ENCODE measurements at places on chromosomes 11 and 22. TPM values are rescaled to one million over a fixed set of nuclear protein-coding genes. Genes with fewer than 3 reads are reported as not detected.

The C11orf65 gene
- total RNA-seq, result 1.3 TPM

- peaks cover 16% of the 10 kb centered on the region for H3K4me1 ChIP-seq
- no peaks in the 10 kb centered on the region for H3K27me3 ChIP-seq
- peak overlapping the region; percentile 92 for H3K27ac ChIP-seq
Measured at GRCh38 chr11:47408598-47409439, 429 bp downstream of the SLC39A13 start.

GRCh38 chr11:123653827-123654565 is 428 bp downstream of the SCN3B start:
- H3K36me3 ChIP-seq, result no peaks in the 10 kb centered on the region
- no peaks in the 10 kb centered on the region for H3K27me3 ChIP-seq
- peak overlapping the region; percentile 73 for H3K27ac ChIP-seq
- peaks cover 15% of the 10 kb centered on the region for H3K4me1 ChIP-seq
- H3K4me3 ChIP-seq, result peak overlapping the region; percentile 66

DNA sequence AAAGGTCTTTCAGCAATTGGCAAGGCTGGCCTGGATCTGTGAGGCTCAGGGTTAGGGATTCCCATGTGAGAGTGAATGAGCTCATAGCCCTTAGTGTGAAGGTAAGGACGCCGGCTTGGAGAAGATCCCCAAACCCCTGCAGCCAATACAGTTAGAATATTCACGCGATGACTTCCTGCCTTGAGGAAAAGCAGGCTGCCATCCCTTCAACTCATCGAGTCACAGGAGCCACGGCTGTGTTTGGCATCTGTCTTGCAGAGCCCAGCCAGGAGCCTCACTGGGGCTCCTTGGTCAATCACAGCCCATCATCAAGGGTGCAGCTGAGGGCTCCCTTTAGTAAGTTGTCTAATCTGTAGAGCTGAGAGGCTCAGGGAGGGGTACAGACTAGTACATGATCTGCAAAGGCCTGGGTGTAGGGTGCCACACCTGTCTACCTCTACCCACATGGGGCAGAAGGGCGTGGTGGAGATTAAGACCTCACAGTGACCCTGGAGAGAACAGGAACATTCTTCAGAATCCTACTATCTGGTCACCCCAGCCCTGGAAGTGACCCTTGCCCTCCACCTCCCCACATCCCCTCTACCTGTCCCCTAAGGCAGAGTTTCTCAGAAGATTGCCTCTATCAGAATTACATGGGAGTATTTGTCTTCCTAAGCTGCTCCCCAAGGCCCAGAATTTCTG is 18.5 kb downstream of the IL10RA start:
- no peaks in the 10 kb centered on the region for H3K27me3 ChIP-seq
- no peaks in the 10 kb centered on the region for H3K36me3 ChIP-seq
- no peak overlapping the region for H3K4me3 ChIP-seq
- H3K27ac ChIP-seq, result no peak overlapping the region

The AMPD3 gene
- total RNA-seq, result 2.5 TPM

GRCh38 chr11:115168229-115168671 is 336.0 kb downstream of the CADM1 start:
- H3K36me3 ChIP-seq, result no peaks in the 10 kb centered on the region
- no peaks in the 10 kb centered on the region for H3K27me3 ChIP-seq
- no peak overlapping the region for H3K4me3 ChIP-seq

The FAM76B gene
- total RNA-seq, result 13.2 TPM

GRCh38 chr11:74532501-74533246 is 39.1 kb upstream of the LIPT2 start:
- H3K36me3 ChIP-seq, result no peaks in the 10 kb centered on the region
- DNase-seq, result no peak
- no peaks in the 10 kb centered on the region for H3K4me1 ChIP-seq
- no peak overlapping the region for H3K27ac ChIP-seq
- H3K4me3 ChIP-seq, result no peak overlapping the region

The NAALAD2 gene
- total RNA-seq, result 0.35 TPM

The CDKN1C gene
- 39.1 TPM for total RNA-seq

All from heart left ventricle (tissue), 16 donors.